NCI-H524 treated with DMSO at 0.1 percent for 48 hours (cell line): ENCODE measurements at places on chromosomes 4 and X.

- DNase-seq: no peak
Observed at GRCh38 chr4:46445710-46446314, 55.9 kb upstream of the GABRA2 start.

GRCh38 chr4:65893271-65893670, 223.0 kb upstream of the EPHA5 start:
- DNase-seq: no peak

GRCh38 chr4:83297548-83298260, 13.1 kb upstream of the COQ2 start:
- no peak for DNase-seq

GRCh38 chr4:169115144-169115896, 105.3 kb upstream of the CBR4 start:
- DNase-seq: no peak

DNA sequence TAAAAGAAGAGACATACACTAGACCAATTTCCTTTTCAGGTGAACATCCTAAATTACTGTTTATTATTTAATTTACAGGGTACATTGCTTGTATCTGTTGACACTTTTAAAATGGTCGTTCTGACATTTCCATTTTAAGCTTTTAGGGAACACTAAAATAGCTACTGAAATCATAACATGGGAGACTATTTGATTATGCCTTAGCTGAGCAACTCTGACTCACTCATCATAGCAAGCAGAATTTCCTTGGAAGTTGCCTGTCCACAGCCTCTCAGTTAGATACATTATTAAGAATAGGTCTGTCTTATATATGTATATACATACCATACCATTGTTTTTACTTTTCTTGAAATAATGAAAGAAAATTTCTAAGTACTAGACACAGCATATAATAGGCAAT, 22.0 kb downstream of the GUCY1B1 start:
- DNase-seq: no peak

GRCh38 chrX:106613277-106613676, 1.5 kb downstream of the RADX start:
- DNase-seq: no peak

DNA sequence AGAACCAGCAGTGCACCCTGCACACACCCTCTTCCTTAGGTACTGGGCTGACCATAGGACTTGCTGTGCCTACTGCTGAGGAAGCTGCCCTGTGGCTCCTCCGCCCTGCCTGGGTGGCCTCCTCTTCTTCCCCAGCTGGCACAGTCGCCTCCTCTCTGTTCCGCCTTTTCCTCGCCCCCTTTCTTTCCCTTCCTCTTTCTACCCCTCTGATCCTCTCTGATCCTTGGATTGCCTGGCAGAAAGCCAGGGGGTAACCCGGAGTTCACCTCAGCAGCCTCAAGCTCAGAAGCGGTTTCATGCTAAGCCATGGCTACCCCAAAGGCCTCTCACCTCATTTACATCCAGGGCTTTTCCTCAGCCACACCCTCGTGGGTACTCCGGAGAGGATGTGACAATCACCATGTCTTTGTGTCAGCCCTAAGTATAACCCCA, 136.2 kb downstream of the SMIM20 start:
- no peak for DNase-seq

DNA sequence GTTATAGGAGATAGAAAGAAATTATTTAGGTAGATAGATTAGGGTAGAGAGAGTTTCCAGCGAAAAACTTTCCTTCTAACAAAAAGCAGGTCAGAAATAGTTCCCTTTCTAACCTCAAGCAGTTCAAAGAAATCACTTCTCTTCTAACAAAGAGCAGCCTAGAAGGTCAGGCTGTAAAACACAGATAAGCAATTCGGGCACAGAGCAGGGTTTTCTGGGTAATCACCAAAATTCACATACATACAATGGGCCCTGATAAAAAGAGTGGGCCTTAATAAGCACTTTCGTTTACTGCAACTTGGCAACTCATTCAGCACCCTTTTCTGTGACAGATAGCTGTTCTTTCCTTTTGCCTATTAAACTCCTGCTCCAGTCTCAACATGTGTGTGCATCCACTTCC, 13.4 kb upstream of the NAF1 start:
- no peak for DNase-seq

DNA sequence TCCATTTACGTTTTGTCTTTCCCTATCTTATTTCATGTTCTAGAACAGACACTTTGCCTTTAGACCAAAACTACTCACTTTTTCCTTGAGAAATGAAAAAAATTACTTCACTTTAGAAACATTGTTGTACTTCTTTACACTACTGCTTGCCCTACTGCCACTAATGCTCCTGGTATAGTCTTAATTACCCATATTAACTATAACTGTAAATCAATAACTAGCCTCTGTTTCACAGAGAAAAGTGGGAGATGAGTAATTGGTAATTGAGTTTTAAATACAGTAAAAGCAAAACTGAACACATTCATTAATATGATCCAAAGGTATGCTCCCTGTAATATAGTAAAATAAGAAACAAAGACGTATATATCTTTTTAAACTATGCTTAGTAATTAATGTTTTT, 111.1 kb upstream of the JADE1 start:
- DNase-seq: no peak

DNA sequence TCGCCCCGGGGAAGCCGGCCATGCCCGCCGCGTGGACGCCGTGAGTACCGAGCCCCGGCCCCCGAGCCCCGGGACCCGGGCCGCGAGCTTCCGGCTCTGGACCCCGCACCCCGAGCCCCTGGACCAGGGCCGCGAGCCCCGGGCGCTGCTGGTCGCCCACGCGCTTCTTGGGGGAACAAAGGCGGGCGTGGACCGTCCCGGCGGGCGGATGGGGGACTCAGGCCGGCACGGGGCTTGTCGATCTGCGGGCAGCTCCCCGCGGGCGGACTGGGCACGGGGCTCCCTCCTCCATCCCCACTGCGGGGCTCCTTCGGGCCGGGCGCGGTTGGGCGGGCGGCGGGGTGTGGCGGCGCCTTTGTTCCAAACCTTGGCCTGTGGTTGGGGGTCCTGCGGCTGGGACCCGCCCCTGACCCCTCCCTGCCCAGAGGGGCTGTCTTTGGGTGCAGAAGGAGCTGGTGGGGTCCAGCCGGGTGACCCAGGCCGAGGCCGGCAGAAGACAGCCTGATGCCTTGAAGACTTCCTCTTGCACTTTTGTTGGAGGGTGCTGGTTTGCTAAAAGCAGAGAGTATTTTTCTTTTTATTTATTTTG, 25.2 kb upstream of the ADD1 start:
- DNase-seq: no peak

- DNase-seq: no peak
Observed at GRCh38 chrX:43728002-43728401, 71.9 kb downstream of the MAOA start.

DNA sequence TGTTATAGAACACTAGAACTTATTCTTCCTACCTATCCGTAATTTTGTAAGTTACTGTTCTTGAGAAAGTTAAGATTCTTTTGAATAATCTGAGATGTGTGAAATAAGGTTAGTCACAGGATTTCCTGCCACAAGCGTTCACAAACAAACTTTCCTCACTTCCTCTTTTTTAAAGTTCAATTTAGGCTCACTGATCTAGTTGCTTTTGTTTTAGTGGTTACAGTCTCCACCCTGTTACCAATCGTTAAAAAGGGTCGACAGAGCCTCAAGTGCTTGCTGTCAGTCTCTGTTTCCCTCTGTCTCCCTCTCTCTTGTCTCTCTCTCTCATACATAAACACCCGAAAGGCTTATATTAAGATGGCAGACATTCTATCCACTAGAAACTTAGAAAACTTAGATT, 35.9 kb upstream of the STK26 start:
- no peak for DNase-seq

GRCh38 chr4:3807311-3807710, 41.1 kb downstream of the ADRA2C start:
- no peak for DNase-seq

DNA sequence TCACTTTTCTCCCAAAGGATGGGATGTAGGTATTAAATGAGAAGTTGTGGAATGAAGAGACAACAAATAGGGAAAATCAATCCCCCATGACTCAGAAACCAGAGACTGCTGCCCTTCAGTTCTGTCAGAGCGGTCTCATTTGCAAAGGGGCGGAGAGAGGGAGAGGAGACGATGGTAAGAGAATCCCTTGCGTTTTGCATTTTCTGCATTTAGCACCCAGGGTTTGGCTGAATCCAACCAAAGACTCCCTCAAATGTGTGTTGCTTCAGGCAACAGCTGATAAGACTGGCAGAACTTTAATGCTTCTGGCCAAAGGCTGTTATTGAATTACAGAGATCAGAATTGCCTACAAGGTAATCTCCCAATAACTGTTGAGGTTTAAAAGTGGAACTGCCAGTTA, 230.2 kb downstream of the EVC2 start:
- DNase-seq: no peak

- no peak for DNase-seq
Observed at GRCh38 chr4:33063241-33063640, 2343.1 kb downstream of the PCDH7 start.

DNA sequence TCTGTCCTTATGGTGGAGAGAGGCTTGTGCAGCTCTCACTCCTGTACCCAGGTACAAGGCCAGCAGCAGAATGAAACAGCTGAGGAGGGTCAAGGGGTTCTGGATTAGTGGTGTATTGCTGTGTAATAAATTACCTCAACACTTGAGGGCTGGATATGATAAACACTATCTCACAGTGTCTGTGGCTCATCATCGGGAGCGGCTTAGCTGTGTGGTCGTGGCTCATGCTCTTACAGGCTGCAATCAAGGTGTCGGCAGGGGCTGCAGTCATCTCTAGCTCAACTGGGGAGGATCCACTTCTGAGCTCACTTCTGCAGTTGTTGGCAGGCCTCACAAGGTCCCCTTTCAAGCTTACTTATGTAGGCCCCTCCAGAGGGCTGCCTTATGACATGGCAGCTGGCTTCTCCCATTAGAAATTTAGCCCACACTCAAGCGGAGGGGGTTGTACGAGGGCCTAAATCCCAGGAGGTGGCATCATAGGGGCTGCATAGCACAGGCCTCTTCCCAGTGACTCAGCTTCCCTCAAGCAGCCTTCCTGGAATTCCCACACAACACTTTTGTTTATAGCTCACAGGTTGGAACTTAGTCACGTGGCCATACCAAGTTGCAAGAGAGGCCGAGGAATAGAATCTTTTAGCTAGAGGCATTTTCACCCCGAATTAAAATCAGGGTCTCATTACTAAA, 148.2 kb upstream of the RPS6KA3 start:
- DNase-seq: no peak

DNA sequence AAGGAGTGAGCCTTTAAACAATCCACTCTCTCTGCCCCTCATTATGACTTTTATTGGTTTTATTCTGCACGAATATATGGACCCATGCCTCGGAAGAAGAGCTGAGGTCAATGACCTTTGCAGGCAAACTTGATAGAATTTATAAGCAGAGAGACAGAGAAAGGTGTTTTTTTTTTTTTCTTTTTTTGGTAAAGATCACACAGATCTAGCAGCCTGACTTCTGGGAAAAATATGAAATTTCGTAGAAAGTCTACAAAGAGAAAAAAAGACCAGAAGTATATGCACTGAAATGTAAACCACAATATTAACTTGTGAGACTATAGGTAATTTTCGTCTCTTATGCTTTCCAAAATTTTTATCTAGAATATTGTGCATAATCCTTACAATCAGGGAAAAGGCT, 61.6 kb downstream of the LEF1 start:
- DNase-seq: no peak

- no peak for DNase-seq
Observed at GRCh38 chrX:20130357-20130756, 11.3 kb downstream of the EIF1AX start.

- no peak for DNase-seq
Observed at GRCh38 chrX:124228849-124229248, 103.6 kb upstream of the TEX13D start.

DNA sequence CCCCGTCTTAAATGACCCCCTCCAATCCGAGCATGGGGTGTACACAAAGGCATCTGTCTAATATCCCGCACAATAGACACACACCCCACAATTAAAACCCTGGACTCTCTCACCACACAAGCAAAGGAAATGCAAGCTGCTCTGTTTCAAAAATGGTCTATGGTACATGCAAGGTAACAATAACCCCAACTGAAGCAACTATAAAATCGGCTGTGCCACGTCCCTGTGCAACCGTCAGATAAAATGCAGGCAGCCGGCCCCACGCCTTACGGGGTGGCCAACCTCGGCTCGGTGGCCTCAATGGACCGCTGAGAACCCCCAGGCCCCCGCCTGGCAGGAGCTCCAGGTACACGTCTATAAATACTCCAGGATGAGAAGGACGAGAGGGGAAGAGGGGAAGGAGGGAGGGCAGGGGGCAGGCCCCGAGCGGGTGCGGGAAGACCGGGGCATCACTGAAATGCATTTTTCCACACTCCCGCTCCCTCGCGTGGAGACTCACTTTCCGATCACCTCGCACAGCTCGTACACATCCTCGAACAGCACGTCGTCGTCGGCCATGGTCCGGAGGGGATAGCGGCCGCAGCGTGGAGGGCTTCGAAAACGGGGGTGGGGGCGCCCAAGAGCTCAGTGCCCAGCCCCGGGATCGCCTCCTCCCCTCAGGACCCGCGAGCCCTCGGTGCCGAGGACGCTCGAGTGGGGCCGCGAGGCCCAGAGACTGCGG, 763 bp downstream of the CASK start:
- DNase-seq: peak; percentile 44

- no peak for DNase-seq
Observed at GRCh38 chr4:155559915-155560314, 106.7 kb upstream of the GUCY1A1 start.

DNA sequence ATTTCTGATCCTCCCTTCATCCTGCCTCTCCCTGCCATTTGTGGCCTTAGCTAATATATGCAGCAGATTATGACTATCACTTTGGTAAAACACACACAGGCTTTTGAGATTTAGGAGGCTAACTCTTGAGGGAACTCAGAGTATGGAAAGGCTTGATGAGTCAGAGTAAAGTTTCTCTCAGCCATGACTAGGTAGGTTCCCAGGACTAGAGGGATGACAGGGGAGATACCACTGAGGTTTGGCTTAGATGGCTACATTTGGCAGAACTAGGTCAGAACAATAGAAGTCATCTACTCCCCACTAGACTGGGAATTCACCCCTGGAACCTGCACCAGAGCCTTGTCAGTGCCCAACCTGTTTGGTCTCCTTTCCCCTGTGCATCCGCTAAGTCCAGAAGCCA, 585.7 kb downstream of the TLL1 start:
- DNase-seq: no peak
